ENCODE measurements at places on chromosomes 5 and 9.

- DNase-seq, result no peak
Observed at GRCh38 chr5:65020492-65020891, 251.8 kb downstream of the CWC27 start.

DNA sequence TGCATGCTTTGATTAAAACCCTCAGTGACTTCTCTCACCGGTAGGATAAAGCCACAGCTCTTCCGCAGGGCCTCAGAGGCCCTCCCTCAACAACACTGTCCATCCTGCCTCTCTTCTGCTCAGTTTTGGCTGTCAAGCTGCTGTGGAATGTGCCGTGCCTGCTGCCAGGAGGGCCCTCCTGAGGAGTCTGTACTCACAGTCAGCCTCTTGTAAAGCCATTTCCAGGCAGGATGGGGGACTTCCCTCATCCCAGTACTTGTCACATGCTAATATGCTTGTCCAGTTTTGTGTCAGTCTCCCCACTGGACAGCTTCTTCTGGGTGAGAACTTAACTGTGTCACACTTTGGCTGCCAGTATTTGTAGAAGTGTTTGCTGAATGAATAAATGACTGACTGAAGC lies 13.9 kb upstream of the DDX41 start:
- DNase-seq, result no peak

DNA sequence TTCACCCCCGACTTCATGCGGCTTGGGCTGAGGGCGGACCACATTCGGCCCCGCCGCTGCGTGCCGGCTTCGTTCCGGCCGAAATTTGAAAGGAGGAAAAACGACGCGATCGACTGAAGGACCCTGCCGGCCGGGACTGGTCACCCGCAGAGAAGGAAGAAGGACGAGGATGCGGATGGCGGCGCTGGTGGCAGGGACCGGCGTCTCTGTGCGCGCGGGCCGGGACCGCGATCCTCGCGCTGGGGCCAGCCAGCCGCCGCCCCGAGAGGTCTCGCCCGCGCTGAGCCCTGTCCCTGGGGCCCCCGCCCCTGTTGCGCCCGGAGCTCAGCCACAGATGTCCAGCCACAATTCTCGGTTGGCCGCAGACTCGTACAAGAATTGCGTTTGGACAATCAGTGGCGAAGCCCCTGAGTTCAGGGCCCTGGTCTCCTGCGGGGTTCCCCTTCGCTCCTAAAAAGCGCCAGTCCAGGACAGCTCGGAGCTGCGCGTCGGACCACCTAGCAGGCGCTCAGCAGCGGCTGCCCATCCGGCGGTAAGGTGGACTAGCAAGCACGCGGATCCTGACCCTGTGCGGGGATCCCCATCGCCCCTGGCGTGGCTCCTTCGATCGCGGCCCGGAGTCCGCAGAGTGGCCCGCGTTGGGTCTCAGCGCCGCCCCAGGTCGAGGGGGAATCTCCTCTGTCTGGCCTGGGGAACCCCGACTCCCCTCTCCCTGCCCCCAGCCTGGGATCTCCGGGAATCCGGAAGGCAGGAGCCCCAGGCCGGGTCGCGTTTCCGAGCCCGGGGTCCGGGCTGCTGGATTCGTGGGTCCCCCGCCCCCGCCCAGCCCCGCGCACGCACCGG lies 21.3 kb downstream of the URM1 start:
- no peak for DNase-seq

- no peak for DNase-seq
Observed at GRCh38 chr5:174918655-174919054, 194.3 kb downstream of the MSX2 start.

DNA sequence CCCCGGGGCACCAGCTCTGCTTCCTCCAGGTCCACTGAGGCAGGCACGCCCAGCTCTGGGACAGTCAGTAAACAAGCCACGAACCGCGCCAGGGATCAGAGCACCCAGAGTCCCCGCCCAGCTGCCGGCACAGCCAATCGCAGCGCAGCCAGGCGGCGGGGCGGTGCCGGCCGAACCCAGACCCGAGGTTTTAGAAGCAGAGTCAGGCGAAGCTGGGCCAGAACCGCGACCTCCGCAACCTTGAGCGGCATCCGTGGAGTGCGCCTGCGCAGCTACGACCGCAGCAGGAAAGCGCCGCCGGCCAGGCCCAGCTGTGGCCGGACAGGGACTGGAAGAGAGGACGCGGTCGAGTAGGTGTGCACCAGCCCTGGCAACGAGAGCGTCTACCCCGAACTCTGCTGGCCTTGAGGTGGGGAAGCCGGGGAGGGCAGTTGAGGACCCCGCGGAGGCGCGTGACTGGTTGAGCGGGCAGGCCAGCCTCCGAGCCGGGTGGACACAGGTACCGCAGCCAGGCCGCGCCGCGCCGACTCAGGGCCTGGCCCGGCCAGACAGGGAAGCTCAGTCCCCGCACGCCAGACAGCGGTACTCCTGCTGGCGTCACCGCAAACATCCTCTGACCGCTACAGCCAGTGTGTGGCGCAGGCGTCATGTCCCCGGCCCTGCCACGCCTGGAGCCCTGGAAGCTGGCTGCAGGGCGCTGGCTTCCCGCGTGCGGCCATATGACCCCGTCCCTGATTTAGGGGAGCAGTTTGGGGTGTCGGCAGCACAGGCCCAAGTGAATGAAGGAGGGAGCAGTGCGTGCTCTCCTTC lies at the start of gene CTSL:
TSS of gene CTSL (plus strand) at position 220 of the 810 bp plus-strand sequence. CDS start 1,485 bp downstream, outside the sequence.
- no peak for DNase-seq

- DNase-seq, result no peak
Observed at GRCh38 chr5:87777877-87778276, 365.1 kb upstream of the CCNH start.

DNA sequence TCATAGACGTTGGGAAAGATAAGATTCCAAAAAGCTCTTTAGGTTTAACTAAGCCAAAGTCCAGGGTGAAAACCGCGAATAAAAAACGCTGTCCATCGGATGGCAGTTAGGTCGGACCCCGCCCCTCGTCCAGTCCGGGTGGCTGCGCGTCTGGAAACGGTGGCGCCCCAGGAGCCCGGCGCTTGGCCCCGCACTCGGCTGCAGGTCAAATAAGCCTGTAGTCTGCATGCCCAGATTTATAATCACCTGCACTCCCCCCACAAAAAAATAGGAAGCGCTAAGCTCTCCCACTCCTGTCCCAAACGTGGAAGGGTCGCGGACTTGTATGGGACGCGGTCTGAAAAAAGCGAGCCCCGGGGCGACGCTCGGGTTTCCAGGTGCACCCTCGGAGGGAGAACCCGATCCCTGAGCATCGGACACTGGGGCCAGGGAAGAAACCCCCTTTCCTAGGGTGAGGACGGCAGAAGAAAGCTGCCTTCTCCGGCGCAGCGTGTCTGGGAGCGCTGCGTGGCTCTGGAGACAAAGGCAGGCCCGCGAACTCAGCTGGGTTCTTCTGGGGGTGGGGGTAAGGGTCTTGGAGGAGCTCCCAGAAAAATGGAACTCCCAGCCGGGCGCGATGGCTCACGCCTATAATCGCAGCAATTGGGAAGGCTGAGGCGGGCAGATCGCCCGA lies 923 bp upstream of the ZBTB5 start:
- peak; percentile 27 for DNase-seq

DNA sequence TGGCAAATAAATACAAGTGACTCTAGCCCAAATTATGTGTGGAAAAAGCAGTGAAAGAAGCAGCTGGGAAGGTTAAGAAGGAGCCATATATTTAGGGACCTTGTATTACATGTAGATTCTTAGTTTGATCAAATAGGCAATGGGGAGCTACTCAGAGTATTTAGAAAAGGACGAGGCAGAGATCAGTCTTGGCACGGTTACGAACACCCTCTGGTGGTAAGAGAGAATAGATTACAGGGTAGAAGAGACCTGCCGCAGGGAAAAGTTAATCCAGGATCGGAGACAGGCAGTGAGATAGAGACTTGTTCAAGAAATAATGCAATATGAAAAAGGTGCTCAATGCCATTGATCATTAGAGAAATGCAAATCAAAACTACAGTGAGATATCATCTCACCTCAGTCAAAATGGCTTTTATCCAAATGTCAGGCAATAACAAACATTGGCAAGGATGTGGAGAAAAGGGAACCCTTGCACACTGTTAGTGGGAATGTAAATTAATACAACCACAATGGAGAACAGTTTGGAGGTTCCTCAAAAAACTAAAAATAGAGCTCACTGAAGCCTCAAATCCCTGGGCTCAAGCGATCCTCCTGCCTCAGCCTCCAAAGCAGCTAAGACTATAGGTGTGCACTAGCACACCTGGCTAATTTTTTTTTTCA lies 12.0 kb downstream of the INIP start:
- no peak for DNase-seq

GRCh38 chr5:136853971-136854370 lies 488.6 kb upstream of the TRPC7 start:
- DNase-seq, result no peak

GRCh38 chr9:32918628-32919027 lies 82.8 kb downstream of the APTX start:
- DNase-seq, result no peak

DNA sequence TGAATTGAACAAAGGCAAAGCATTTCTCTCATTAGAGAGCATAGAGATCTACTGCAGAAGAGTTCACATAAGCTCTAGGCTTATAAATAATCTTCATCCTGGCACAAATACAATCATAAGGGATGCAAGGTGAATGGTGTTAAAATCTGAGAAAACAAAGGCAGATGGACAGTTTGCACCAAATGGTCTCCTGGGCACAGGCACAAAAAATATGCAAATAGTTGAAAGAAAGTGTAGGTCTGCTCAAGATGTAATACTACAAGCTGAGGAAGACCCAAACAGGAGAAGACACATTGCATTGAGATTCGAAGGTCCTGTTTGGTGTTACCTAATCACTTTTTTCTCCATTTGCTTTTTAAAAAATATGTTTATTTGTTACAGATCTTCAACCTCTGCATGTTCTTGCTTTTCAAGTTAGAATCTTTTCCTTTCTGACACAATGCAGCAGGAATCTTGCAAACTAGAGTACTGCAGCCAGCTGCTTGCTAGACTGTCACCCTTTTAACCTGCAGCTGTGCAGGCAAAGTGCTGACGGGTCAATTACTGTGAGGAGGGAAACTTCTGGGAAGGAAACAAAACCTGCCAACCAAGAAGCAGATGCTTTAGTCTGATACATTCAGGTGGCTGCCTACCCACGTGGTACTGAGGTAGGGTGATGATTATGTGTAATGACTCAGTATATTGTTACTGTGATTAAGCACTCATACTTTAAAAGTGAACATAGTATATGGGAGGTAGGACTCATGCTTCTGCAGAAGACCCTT lies 1048.6 kb upstream of the SEMA6A start:
- no peak for DNase-seq

DNA sequence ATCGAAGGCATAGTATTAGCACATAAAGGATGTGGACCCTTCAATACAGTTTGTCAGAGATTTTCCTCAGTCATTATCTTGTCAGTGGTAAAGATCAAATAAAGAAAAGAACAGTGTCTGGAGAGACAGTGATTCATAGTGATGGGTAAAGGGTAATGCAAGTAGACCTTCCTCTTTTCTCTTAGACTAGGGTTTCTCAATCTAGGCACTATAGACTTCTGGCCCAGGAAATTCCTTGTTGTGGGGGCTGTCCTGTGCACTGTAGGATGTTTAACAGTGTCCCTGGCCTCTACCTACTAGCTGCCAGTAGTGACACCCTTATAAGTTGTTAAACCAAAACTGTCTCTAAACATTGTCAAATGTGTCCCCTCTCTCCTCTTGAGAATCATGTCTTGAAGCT lies 6.9 kb downstream of the CAMK4 start:
- no peak for DNase-seq

DNA sequence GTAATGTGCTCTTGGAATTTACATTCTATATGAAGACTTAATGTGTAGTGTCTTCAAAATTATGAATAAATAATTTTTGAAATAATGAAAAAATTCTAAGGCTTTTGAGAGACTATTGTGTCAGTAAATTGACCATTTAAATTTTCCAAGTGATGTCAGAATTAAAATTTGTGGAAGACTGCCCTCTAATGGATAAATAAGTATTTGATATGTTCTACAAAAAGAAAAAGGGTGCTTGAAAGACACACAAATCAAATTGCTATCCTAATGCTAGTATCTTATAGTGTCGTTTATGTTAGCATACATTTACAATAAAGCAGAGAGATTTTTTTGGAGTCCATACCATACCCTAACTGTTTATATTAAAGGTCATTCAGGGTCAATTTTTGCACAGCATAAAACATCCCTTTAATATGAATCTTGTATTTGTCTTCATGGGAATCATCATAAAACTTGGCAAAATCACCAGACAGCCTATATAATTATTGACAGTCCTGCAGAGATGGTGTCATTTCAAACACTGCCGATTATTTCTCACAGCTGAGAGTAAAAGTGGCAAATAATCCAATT lies 120.8 kb upstream of the SLC27A6 start:
- no peak for DNase-seq

- DNase-seq, result no peak
Observed at GRCh38 chr5:151700820-151701219, 14.1 kb upstream of the SPARC start.

- no peak for DNase-seq
Observed at GRCh38 chr9:129669141-129669718, 3.8 kb downstream of the PRRX2 start.

- no peak for DNase-seq
Observed at GRCh38 chr5:57441557-57441956, 41.1 kb downstream of the ACTBL2 start.

- peak; percentile 32 for DNase-seq
Observed at GRCh38 chr9:99296291-99296951, 74.3 kb downstream of the SEC61B start.

GRCh38 chr9:133026426-133026825 lies 4.4 kb upstream of the GTF3C5 start:
- no peak for DNase-seq

- no peak for DNase-seq
Observed at GRCh38 chr5:33319151-33319550, 121.6 kb upstream of the TARS1 start.

- DNase-seq, result no peak
Observed at GRCh38 chr5:90590-91547, 1.1 kb upstream of the PLEKHG4B start.

DNA sequence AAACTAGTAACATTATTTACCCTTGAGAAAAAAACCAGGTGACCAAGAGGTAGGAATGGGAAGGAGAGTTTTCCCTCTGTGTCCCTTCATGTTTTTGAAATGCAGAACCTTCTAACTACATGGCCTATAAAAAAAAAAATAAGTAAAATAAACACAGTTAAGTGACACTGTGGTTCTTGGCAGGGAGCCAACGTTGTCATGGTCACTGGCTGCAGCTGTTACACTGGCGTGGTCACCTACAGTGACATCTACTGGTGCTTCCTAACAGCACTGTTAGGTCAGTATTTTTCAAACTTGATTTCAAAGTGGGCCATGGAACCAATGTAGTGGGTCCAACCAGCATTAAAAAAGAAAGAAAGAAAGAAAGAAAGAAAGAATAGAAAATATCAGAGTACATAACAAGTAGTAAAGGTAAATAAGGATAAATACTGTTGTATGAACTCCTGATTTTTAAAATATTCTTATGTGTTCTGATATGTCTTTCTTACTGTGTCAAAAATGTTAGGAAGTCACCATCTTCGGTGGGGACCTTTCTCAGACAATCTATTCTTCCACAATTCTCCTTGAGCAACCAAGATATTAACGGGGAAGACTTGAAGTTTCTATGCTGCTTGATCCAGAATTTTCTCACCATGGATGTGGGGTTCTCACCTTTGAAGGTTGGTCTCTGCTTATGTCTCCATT lies 59.1 kb upstream of the PJA2 start:
- peak; percentile 19 for DNase-seq

GRCh38 chr5:1793966-1794900 lies 5.4 kb downstream of the MRPL36 start:
- no peak for DNase-seq

Measured in GM12891 (cell line).